LHCN-M2 (cell line): ENCODE measurements at places on chromosomes 5 and 9. TPM values are rescaled to one million over a fixed set of nuclear protein-coding genes. Genes with fewer than 3 reads are reported as not detected.

GRCh38 chr9:101705135-101705661 lies 33.2 kb downstream of the GRIN3A start:
- DNase-seq: no peak

- DNase-seq: no peak
Observed at GRCh38 chr5:16669776-16670175, 53.0 kb upstream of the RETREG1 start.

DNA sequence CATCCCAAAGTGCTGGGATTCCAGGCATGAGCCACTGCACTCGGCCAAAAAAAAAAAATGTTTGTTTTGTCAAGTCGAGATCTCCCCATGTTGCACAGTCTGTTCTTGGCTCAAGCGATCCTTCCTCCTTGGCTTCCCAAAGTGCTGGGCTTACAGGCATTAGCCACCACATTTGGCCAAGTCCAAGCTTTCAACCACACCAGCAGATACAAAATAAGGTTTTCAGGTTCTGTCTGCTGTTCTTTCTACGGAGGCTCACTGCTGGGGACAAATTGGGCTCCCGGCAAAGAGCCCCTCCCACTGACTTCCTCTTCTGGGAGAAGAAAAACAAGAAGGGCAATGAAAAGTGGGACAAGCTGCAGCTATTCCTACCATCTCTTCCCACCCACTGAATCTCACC lies 37.6 kb upstream of the GGTA1 start:
- DNase-seq: no peak

DNA sequence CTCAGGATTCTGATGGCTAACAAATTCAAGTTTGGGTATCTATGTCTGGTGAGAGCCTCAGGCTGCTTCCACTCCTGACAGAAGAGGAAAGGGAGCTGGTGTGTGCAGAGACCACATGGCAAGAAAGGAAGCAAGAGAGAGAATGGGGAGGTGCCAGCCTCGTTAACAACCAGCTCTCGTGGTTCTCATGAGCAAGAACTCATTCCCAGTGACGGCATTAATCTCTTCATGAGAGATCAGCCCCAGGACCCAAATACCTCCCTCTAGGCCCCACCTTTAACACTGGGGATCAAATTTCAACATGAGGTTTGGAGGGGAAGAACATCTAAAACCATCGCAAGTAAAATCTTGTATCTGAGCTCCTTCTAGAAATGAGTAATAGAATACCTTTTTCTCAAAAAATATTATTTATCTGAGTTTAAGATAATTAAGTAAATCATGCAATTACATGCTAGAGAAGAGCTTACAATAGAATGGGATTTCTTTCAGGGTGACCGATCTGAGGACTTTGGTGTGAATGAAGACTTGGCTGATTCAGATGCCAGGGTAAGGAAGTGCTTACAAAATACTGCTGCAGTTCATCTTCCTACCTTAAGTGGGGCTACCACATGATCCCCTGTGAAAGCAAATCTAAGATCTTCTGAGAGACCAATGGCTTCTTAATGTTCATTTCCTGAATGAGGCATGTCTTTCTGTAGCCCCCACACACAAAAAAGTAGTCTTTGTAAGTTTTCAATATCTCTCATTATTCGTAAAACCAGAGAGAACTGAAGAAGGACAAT lies 11.5 kb downstream of the ANXA1 start:
- no peak for DNase-seq

DNA sequence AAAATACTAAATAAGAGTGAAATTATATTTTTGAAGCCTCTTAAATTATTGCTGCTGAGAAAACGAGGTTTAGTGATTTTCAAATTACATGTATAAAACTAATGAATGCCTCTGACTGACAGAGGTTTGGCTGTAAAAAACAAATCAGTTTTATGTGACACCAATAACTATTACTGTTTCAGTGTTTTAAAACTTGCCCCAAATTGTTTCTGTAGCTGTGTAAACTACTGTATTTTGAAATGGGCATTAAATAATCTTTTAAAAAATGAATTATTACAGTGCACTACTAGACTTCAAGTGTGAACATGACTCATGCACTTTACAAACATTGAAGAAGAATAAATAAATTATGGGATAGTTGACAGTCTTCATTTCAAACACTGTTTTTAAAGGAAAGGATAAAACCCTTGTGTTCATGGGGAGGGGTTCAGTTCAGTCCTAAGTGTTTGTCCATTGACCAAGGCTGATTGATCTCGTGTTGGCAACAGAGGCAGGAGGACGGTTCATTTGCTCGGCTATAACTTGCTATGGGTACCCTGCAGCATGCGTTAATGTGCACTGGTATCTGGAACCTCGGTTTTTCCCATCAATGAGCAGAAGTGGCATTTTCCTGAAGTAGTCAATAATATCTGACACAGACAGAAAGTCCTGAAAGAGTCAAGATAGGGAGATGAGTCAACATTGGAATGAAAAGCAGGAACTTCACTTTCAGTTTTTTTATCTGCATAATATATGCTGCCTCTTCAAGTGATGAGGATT lies 15.6 kb downstream of the C5orf58 start:
- no peak for DNase-seq

GRCh38 chr9:74674077-74674476 lies 176.9 kb downstream of the RORB start:
- no peak for DNase-seq

DNA sequence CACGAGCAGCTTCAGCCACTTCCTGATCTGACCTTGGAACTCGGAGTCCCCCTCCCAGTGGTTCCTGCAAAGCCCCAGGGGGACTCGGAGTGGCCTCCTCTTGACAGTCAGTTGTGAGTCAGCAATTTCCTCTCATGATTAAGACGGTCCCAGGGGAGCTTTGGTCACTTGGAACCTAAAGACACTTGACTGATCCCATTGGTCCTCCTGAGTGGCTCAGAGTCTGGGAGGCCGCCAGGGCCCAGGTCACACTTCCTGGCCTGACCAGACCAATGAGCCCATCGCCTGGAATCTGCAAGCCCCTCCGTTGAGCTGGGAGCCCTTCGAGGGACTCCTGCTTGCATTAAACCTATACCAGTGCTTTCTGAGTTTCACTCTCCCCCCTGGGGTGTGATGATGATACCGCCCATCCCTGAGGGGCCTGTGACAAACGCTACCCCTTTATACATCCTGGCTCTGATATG lies 29.1 kb downstream of the TSPAN17 start:
- peak; percentile 39 for DNase-seq

- DNase-seq: peak; percentile 8
Observed at GRCh38 chr9:115531410-115532125, 413.6 kb upstream of the TNC start.

DNA sequence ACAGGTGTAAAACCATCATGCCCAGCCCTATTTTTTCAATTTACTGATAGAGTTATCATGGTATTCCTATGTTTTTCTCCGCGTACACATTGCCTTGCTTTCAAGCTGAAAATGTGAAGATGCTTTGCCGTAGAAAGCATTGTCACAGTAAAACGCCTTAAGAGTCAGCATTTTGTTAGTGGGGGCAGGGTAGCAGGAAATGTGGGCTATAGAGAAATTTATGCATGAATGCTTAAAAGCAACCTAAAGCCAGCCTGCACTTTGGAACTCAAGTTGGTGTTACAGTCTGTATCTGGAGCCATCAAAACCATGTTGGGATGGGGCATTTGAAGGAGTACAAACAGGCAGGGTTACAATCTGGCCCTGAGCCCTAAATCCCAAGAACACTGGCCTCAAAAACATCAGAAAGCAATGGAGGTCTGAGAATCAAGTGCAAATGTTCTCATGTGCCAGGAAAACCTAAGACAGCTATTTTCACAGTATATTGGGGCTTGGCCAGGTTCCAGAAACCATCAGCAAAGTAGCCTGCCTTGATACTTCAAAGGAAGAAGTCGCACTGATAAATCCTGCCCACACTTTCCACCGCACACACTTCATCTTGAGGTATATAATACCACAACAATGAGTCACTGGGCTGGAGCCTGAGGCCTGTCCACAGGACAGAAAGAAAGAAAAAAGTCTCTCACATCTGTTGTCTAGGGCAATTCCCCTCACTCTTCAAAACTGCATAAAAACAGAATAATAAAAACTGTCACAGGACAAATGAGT lies 313.8 kb downstream of the ENC1 start:
- peak; percentile 95 for DNase-seq

DNA sequence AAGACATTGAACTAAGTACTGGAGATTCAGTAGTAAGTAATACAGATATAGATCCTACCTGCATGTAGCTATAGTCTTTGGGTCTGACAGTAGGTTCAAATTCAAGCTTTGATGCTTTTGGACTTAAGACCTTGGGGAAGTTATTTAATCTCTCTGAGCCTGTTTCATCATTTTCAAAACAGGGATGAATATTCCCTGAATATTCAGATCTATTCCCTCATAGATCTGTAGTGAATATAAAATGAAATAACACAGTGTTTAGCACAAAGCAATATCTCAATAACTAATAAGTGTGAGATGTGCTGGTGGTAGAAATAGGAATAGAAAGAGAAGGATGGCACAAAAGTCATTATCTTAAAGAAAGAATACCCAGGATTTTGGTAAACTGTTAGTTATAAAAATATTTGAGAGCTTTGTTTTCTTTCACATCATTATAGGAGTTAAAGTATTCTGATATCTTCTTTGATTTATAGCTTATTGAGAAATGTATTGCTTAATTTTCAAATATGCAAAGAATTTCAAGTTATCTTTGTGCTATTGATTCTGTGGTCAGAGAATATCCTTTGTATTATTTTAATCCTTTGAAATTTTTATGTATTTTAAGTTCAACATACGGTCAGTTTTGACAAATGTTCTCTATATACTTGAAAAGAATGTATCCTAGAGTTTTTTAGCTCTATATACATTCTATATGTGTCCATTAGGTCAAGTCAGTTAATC lies 11.4 kb upstream of the RANBP3L start:
- DNase-seq: no peak

DNA sequence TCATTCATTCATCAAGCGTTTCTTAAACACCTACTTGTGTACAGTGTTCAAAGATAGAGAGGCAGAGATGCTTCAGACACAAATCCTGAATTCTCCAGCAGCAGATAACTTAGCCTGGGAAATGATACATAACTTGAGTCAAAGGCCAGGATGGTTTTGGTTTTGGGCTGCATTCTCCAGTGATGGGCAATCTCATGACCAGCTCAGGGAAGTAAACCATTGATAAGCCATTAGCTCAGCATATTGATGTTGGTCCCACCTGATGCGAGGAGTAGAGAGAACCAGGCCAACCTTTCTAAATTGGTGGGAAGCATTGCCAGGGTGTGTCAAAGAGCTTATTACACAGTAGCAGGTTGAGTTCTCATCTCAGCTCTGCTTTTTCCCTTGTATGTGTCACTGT lies 53.0 kb downstream of the SH3RF2 start:
- no peak for DNase-seq

DNA sequence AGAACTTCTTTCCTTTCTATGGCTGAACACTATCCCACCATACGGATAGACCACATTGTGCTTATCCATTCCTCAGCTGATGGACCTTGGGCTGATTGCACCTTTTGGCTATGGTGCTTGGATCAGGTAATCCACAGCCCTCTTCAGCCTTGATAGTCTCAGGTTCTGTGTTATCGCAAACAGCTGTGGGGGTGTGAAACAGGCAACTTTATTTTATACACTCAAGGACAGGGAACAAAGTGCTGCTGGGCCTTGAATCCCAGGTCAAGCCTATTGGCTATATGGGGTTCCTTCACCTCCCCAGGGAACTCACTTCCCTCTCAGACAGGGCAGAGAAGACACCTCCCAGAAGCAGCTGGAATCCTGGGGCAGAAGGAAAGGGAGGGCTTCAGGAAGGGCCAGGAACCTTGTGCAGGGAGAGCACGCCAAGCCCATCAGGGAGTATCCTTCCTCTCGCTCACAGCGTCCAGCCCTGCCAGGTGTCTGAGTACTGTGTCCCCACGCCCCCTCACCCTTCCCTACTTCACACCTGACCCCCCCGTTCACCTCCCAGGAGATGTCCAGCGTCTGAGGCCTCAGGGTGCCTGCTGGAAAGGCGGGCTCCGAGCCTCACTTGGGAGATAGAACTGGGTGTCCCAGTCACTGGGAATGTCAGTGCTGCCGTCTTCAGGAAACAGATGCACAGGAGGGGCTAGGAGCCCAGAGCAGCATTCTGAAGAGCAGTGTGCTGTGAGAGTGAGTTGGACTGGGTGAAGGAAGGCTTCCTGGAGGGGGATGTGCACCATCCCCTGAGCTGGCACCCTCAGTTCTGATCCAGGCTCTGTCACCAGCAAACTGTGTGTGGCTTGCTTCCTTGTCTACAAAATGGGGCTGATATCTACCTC lies 32.8 kb downstream of the AFAP1L1 start:
- no peak for DNase-seq

GRCh38 chr5:59583810-59584562 lies 309.5 kb downstream of the PDE4D start:
- DNase-seq: no peak

DNA sequence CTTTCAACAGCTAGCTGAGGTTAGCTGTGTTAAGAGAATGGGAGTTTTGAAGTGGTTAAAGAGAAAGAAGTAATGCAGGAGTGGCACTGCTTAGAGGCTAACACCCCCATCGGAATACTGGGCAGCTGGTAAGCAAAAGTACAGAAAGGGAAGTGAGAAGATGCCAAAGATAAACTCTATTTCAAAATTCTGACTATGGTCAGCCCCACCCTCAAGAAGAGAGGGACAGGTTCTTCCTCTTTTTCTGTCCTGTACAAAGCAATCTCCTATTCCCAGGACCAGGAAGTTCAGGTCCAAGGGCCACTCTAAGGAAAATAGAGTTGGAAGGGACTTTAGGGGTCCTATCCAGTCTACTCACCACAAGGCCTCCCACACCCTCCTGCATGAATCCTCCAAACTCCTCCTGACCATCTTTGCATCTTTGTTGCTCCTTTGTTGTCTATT lies 45.9 kb upstream of the JAK2 start:
- no peak for DNase-seq

DNA sequence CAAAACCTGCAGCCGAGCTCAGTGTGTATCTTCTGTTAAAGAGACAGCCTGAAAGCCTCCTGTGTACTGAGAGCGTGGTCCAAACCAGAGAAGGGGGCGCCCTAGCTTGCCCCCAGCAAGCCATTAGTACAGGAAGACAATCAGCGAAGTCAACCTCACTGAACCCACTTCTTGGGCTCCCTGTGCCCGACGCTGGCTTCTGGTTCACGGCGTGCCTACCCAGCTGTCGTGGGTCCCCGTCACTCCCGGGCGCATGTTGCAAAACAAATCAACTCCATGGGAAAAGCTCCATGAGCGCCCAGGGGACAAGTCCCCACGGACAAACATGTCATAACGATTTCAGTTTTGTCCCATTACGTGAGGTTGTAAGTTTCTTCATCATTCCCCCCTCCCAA lies 326.9 kb downstream of the SH3GL2 start:
- DNase-seq: no peak

The TENT4A gene
- total RNA-seq: 13.2 and 14.6 TPM in 2 replicates

The TUT7 gene
- total RNA-seq: 38.1 and 47.4 TPM in 2 replicates

The CDX1 gene
- total RNA-seq: not detected in 2 replicates

The MARVELD2 gene
- 0.26 TPM in 1 of 2 replicates, not detected in the other for total RNA-seq

The CBY3 gene
- not detected in 2 replicates for total RNA-seq
